CD4-positive, alpha-beta T cell treated with Interleukin-17A for 4 hours (primary cell): ENCODE measurements at places on chromosomes 6 and 20.

DNA sequence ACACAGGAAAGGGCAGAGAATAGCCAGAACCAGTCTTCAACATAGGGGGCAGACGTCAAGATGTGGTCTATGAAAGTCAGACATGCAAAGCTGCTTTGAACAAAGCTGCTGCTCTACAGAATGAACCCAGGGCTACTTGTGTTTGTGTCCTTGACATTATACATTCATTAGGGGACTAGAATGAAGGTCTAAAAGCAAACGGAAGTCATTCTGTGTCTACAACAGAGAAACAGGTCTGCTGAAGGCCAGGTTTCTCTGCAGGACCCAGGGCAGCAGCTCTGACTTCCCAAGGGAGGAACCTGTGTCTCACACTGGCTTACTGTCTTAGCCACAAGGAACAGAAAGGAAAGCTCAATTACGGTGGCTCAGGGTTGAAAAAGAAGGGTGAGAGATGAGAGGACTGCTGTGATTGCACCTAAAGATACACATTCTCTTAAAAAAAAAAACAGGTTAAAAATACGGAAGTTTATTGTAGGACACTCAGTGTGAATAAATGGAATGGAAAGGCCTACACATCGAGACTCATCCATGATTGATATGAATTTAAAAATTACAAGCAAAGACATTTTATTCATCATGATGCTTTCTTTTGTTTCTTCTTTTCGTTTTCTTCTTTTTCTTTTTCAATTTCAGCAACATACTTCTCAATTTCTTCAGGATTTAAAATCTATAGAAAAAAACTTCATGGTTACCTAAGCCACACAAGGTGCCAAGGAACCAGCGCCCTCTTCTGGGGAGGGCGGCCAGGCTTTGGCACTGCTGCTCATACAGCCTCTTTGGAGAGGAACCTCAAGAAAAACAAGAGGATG lies 6.7 kb downstream of the PSMA7 start:
- peak; percentile 84 for DNase-seq

DNA sequence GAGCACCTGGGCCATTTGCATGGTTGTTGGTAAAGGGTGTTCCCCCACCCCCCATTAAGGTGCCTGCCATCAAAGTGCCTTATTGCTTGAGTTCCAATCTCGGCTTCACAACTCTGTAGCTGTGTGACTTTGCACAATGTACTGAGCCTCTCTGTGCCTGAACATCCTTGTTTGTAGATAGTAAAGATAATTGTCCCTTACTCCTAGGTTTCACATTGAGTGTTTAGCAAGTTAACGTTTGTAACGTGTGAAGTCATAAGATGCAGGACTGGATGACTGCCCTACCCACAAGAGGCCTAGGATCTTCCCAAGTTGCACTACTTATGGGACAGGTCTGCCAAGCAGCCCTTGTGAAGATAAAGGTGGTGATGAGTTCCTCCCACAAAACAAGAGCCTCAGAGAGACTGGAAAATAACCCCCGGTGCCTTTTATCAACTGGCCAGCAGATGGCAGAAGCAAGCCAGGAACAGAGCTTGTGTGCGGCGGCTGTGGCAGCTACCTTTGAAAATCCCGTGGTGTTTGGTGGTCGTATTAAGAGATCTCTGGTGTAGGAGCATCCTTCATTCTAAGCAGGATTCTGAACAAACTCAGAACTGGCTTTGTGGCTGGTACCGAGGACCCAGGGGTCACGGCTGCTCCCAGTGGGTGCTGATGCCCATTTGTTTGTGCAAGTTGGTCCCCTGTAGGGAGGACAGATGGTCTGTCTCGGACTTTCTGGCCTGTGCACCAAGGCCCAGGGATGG lies 99.1 kb downstream of the CDH26 start:
- peak; percentile 76 for DNase-seq

DNA sequence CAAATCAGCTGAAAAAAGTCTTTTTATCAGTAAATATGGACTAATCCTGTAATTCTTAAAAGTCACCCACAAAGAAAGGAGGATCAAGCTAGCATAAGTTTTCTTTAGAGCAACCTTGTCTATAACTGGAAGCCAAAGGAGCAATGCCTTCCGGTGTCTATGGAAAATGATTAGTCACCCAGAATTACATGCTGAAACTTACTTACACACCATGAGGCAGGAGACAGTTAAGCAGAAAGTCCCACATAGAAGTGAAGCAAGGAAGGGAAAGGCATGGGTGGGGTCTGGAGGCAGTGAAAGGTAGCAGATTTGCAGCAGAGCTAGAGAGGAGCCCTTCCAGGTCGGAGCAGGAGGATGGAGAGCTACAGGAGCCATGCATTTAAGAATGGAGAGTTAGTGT lies 153.7 kb upstream of the RIPOR2 start:
- DNase-seq, result no peak

GRCh38 chr6:143575901-143576426 lies 64.4 kb upstream of the FUCA2 start:
- no peak for DNase-seq

DNA sequence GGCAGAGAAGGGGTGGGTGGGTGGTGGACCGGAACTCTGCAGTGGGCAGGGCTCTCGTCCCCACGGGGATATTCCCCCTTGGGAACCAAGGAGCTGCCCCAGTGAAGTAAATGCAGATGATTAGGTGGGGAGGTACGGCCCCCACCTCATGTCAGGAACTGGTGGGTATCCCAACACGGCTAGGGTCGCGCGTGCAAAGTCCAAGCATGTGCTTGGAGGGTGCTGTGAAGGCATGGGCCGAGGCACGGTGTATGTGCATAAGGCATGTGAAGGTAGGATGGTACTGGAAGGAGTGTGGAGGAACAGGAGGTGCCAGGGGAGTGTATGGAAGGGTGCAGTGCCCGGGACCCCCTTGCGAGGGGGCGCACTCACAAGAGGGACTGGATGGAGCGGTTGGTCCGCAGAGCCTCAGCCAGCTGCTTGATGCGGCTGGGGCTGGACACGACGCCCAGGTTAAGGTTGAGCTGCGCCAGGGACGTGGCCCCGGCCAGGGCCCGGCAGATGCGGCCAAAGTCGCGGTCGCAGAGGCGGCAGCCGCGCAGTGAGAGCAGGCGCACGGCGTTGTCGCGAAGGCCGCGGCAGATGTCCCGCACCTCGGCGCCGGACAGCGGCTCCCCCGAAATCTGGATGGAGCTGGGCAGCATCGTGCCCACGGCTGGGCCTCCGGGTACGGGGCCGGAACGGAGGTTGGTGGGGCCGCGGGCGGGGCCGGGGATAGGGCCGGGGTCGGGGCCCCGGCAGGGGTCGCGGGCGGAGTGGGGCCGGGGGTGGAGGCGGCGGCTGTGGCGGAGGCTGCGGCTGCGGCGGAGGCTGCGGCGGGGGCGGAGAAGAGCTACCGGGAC lies 783 bp downstream of the LRRC73 start:
- no peak for DNase-seq

DNA sequence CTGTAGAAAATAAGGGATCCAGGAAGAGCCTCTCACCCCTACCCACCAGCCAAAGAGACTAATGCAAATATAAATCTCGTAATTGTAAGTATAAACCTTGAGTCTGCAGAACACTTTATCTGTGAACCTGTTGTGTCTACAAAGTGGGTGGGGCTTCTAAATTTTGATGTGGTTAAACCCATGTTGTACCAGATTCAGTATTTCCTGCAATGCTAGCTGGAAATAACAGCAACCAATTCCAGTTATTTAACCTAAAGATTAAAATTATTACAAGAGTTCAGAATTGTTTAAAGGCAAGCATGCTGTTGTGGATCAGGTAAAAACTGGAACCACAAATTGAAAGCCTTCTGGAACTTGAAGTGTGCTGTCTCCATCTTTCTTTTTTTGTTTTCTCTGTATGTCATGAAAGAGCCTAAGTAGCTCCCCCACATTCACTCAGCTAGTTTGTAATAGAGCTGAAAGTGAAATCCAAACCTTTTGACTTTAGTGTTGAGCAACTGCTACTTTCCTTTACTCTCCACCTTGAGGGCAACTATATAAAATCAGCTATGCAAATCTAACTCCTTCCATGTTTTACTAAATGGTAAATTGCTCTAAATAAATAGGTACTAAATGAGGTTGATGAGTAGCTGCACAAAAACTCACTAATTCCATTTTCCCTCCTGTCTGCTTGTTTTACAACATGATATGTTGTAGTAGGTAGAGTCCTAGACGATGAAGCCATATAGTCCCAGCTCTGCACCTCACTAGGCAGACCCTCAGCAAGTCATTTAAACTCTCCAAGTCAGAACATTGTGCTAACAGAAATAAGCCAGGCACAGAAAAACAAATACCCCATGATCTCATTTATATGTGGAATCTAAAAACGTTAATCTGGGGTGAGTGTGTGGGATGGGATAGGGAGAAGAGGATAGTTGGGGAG lies 17.9 kb upstream of the THEMIS start:
- DNase-seq, result peak; percentile 44

- DNase-seq, result no peak
Measured at GRCh38 chr20:48012401-48012974, 227.2 kb upstream of the SULF2 start.

DNA sequence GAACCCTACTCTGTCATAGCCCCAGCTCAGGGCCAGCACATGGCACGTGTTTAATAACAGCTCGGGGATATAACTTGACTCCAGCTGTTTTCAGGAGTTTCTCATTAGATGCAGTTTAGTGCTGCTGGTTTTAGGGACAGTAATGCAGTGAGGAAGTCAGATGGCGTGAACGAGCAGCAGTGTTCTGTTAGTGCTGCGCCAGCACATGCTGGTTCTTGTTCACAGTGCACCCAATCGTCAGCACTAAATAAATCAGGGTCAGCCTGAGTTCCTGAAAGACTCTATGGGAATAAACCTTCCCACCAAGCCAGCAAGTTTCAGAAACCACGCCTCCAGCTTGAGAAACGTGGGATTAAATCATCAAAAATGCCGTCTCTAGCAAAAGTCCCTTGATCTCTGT lies 235.9 kb upstream of the SUPT3H start:
- no peak for DNase-seq

GRCh38 chr6:70725817-70726415 lies 58.2 kb downstream of the SMAP1 start:
- DNase-seq, result no peak

DNA sequence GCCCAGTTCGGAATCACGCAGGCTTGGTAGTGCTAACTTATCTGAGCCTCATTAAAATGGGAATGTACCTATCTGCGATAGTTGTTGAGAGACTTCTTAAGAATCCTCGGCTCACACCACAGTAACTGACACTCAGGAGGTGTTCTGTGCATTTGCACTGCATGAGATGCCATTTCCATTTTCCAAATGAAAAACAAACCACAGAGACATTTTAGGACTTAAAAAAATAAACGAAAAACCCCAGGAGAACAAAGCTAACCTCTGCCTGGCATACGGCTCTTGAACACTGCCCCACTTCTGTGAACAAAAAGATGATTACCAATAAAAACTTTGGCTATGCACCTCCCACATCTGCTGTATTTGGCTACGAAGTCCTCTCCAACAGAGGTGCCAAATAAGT lies 37.6 kb downstream of the BEND3 start:
- DNase-seq, result no peak

DNA sequence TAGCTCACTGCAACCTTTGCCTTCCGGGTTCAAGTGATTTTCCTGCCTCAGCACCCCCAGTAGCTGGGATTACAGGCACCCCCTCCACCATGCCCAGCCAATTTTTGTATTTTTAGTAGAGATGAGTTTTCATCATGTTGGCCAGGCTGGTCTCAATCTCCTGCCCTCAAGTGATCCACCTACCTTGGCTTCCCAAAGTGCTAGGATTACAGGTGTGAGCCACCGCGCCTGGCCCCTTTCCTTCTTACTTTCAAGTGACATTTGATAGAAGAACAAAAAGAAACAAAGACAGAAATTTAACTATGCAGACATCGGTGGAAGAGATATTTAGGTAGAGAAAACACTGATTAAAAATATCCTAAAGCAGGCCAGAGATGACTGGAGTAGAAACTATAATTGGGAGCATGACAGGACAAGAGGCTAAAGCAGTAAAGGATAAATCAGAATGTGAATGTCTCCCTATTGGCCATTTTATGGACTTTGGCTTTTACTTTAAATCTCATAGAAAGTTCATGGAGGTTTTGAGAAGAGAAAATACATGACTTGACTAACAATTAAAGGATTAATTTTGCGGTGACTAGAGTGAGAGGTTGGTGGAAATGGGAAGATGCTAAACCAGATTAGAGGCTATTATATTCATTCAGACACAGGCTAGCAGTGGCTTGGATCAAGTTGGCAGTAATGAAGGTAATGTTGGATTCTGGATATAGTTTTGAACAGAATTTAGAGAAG lies 2.2 kb upstream of the EYS start:
- no peak for DNase-seq

DNA sequence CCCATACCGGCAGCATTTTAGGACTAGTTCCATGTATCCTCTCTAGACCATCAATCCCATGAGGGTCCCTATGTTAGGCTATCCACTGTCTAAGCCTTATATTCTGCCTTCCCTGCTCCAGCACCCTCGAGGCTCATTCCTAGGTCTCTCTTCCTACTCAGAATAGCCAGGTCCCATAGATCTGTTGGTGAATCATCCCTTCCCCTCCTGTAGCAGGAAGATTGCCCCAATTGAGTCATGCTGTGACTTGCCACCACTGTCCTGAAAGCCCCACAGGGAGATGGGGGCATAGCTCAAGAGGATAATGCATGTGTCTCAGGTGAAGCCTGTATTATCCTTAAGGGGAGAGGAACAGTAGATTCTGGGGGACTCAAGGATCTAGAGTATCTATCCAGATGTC lies 143.1 kb upstream of the MOCS1 start:
- no peak for DNase-seq

- no peak for DNase-seq
Measured at GRCh38 chr6:139156551-139156950, 21.7 kb downstream of the HECA start.

- DNase-seq, result peak; percentile 15
Measured at GRCh38 chr20:35539756-35540212, 2.1 kb upstream of the ERGIC3 start.

DNA sequence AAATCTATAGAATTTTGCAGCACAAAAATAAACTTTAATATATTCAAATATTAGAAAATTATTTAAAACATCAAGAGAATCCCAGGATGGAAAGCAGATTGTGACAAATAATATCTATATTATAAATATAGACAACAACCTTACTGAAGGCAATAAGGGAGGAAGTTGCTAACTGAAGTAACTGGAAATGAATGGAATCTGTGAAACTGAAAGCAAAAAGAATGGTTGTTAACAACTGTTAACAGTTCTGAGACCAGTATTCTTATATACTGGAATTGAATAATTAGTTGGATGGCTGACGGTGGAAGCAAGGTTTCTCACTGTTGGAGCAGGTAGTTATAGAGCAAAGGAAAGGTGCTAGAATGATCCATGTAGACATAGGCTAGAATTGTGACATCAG lies 220.4 kb downstream of the PLCB1 start:
- no peak for DNase-seq
